Foreskin melanocyte (primary cell): ENCODE measurements at places on chromosomes 7 and 10.

DNA sequence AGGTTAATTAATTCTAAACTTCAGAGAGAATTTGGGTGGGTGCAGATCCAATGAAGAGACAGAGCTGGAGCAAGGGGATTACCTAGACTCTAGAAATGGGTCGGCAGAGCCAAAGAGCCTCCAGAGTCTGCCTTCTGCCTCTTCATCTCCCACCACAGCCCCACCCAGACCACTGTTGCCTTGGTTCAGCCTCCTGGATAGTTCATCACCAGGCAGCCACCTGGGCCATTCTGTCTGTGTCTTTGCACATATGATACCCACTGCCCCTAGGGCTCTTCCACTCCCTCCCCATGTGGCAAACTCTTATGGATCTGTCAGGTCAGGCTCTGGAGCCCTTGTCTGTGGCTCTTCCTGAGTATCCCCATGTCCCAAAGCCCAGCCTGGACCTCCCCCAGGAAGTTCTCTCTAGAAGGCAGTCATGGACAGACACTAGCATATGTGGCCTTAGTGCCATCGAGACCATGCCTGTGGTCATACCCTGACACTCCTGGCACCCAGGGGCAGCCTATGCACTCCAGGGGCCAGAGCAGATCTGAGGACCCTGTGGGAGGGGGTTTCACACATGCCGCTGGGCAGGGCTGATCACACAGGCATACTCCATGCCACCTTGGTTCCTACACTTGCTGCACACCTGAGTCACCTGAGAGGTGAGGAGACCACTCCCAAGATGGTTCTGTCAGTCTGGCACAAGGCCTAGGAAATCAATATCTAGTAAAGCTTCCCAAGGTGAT is 41.6 kb downstream of the FRMPD2 start:
- DNase-seq: no peak

DNA sequence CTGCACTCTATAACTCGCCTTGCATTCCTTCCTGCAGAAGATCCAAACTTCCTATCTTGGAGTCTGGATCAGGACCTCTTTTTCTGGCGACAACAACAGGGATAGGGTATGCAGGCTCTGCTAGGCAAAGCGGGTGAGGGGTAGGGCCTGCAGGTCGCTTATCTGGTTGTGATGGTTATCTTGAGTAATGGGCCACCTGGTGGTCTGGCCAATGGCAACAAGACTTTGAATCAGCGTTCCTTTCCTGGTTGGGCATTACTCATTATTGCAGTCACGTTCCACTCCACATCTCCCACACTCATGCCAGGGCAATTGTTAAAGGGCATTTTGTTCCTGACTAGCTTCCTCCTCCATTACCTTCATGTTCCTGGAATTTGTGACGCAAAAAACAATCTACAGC is 48.4 kb upstream of the PLXDC2 start:
- no peak for DNase-seq

GRCh38 chr7:137020351-137020750 is 151.9 kb downstream of the CHRM2 start:
- DNase-seq: no peak

- DNase-seq: no peak
Measured at GRCh38 chr7:122301858-122302760, 2.4 kb downstream of the FEZF1 start.

GRCh38 chr7:84251277-84251781 is 56.7 kb upstream of the SEMA3A start:
- DNase-seq: peak; percentile 85

DNA sequence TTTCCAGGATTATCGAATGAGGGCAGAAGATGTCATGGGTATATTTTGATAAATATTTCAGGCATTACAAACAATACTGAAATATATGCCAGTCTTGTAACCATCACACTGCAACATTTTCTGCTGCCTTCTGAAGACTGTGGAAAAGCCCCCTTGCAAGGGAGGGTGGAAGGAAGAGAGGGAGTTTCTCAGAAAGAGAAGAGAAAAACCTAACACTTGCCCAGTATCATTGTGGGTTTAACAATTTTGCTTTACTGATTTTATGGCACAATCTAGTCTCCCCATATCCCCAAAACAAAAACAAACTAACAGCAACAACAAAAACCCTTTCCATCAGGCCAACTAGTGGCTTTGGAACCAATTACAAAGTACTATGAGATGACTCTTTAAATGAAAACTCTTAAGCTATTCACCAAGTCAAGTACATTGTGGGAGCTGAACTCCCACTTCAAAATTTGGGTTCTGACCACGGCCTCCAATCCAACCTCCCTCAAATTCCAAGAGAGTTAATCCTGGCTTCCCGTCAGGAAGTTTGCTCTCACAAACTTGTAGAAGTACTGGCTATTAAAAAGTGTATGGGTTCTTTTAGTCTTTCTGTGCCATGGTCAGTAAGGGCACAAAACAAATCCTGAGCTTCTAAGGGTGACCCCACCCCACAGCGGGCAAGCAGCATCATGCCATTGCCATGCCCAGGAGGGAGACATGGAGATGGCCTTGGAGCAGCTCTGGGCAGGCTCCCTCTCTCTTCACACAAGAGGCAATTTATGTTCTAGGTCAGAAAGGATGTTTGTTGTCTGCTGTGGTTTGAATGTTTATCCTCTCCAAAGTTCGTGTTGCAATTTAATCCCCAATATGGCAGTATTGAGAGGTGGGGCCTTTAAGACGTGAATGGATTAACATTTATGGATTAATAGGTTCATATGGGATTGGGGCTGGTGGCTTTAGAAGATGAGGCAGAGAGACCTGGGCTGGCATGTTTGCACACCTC is 96.3 kb downstream of the JAZF1 start:
- no peak for DNase-seq
